ENCODE measurements at places on chromosomes 3 and 15.

GRCh38 chr15:40372981-40373380 is 9.5 kb upstream of the KNSTRN start:
- H3K4me3 ChIP-seq: no peak overlapping the region
- H3K4me1 ChIP-seq: no peaks in the 10 kb centered on the region
- no peak for DNase-seq
- no peaks in the 10 kb centered on the region for H3K27me3 ChIP-seq

GRCh38 chr15:38696109-38696727 is 131.6 kb upstream of the RASGRP1 start:
- H3K4me1 ChIP-seq: no peaks in the 10 kb centered on the region
- no peak overlapping the region for H3K4me3 ChIP-seq
- DNase-seq: no peak
- H3K36me3 ChIP-seq: no peaks in the 10 kb centered on the region
- peaks cover 3% of the 10 kb centered on the region for H3K27me3 ChIP-seq

DNA sequence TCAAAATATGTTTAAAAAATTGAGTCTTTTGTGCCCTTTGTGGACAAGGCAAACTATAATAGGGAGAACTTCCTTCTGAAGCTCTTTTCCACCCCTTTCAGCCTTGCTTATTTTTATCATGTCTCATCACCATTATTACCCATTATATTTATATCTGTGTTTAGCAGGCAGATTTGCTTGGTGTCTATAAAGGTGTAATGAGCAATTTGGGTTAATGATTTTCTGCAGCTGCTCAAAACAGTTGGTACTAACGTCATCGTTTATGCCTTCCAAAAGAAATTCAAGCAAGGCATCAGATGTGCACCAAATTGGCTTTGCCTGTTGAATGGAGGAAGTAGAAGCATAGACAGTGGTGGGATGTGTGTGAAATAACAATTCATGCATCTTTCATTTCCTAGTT is 483.7 kb upstream of the SGO1 start:
- H3K4me3 ChIP-seq: no peak overlapping the region
- no peak for DNase-seq
- no peaks in the 10 kb centered on the region for H3K27me3 ChIP-seq
- H3K27ac ChIP-seq: no peak overlapping the region
- H3K4me1 ChIP-seq: no peaks in the 10 kb centered on the region

DNA sequence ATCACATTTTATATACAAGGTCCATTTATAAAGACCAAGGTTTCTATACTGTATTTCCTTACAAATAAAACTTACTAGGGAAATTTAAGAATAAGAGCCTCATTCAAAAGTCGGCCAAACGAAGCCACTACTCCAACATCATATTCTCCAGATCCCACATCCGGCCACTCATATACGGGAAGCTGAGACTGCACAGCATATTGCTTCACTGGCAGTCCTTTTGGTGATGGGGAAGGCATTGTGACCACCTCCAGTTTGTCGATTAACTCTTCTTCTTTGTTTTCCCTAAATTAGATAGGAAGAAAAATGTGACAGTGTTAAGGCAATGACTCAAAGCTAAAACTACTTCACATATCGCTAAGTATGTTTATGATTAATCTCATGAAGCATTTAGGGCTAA is 2.7 kb downstream of the MTFMT start:
- H3K4me3 ChIP-seq: no peak overlapping the region
- no peaks in the 10 kb centered on the region for H3K27me3 ChIP-seq
- H3K36me3 ChIP-seq: peaks cover 13% of the 10 kb centered on the region
- DNase-seq: no peak

DNA sequence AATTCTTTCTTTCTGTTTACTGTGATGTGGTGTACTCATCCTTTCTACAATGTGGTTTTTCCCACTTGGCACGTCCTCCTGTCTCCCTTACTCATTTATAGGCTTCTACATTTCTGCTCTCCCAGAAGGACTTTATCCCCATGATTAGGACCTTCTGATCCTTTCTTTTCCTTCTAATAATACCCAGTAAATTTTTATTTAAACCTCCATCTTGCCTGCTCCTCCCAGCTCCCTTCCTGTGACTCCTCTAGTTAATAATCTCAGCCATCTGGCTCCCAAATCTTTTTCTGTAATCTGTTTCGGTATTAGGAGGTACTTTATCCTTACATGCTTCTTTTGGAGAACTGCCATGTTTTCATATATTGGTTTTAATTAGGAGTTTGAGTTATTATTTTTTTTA is 11.2 kb upstream of the P2RY1 start:
- no peak overlapping the region for H3K4me3 ChIP-seq
- H3K36me3 ChIP-seq: no peaks in the 10 kb centered on the region
- no peaks in the 10 kb centered on the region for H3K4me1 ChIP-seq
- H3K27ac ChIP-seq: no peak overlapping the region

GRCh38 chr15:70231484-70231883 is 133.8 kb upstream of the TLE3 start:
- H3K4me1 ChIP-seq: peaks cover 6% of the 10 kb centered on the region
- no peak overlapping the region for H3K27ac ChIP-seq
- H3K4me3 ChIP-seq: no peak overlapping the region
- H3K36me3 ChIP-seq: peaks cover 10% of the 10 kb centered on the region
- DNase-seq: no peak

GRCh38 chr3:48222616-48223513 is at the start of gene CAMP:
Gene CAMP, plus strand, starts transcription at chr3:48223495. Its CDS starts 17 bp downstream, at chr3:48223512.
- no peaks in the 10 kb centered on the region for H3K36me3 ChIP-seq
- peak within 1 kb of the TSS; percentile 84 for H3K27ac ChIP-seq
- peak within 1 kb of the TSS; percentile 63 for H3K4me3 ChIP-seq
- DNase-seq: peak; percentile 32
- peaks cover 50% of the 10 kb centered on the region for H3K4me1 ChIP-seq
- H3K27me3 ChIP-seq: no peaks in the 10 kb centered on the region

DNA sequence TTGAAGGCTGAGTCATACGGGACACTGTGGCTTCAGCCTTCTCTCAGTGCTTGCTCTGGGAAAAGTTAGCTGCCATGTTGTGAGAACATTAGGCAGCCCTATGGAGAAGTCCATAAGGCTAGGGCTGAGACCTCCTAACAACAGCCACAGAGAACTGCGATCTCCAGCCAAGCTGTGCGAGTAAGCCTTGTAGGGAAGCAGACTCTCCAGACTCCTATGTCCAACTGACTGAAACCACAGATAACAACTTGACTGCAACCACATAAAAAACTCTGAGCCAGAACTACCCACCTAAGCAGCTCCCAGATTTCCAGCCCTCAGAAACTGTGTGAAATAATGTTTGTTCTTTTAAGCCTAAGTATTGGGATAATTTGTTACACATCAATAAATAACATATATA is 40.7 kb downstream of the DENND6A start:
- peaks cover 12% of the 10 kb centered on the region for H3K4me1 ChIP-seq
- DNase-seq: no peak
- no peaks in the 10 kb centered on the region for H3K27me3 ChIP-seq
- H3K4me3 ChIP-seq: no peak overlapping the region

DNA sequence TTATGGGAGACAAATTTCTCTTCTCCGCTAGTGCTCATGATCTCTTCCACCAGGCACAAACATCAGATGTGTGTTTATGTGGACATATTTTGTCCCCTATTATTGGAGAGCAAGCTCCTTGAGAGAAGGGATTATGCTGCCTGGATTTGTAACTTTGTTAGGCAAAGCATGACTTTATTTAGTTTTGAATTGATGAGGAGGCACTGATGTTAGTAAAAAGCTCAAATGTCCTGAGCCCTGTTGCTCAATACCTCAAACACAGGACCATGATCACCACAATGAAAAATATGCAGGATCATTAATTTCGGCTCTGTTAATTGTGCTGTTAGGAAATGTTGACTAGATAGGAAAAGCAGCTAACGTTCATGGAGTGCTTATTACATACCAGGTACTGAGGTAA is 29.1 kb downstream of the SCG5 start:
- no peak for DNase-seq
- H3K4me3 ChIP-seq: no peak overlapping the region
- no peak overlapping the region for H3K27ac ChIP-seq
- no peaks in the 10 kb centered on the region for H3K36me3 ChIP-seq

- DNase-seq: no peak
- H3K27me3 ChIP-seq: peaks cover 18% of the 10 kb centered on the region
- H3K4me3 ChIP-seq: no peak overlapping the region
- no peaks in the 10 kb centered on the region for H3K4me1 ChIP-seq
- H3K36me3 ChIP-seq: no peaks in the 10 kb centered on the region
- no peak overlapping the region for H3K27ac ChIP-seq
Observed at GRCh38 chr15:77557144-77557543, 75.6 kb downstream of the LINGO1 start.

- no peaks in the 10 kb centered on the region for H3K4me1 ChIP-seq
- no peak overlapping the region for H3K27ac ChIP-seq
- H3K27me3 ChIP-seq: peaks cover 1% of the 10 kb centered on the region
- H3K36me3 ChIP-seq: no peaks in the 10 kb centered on the region
Observed at GRCh38 chr3:63364910-63365309, 86.8 kb downstream of the SYNPR start.

- H3K27ac ChIP-seq: peak overlapping the region; percentile 97
- H3K27me3 ChIP-seq: no peaks in the 10 kb centered on the region
- no peak for DNase-seq
- no peaks in the 10 kb centered on the region for H3K36me3 ChIP-seq
Observed at GRCh38 chr3:122006267-122006666, 15.8 kb downstream of the ILDR1 start.

DNA sequence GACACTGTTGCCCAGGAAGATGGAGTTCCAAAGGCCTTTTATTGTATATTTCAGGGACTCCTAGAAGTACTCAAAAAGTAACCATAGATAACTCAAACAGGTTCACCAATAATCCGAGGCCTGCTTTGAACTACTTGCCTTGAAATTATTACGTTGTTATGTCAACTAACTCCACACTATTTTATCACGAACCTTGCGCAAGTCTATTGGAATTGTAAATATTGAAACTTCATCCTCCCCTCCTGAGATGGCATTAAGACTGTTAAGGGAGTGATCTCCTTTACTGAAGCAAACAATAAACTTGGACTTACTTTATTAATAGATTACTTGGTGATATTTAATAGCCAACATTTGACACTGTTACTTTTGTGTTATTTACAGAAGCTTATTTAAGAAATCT is 199.6 kb upstream of the GADL1 start:
- H3K27ac ChIP-seq: no peak overlapping the region
- H3K27me3 ChIP-seq: peaks cover 5% of the 10 kb centered on the region
- no peaks in the 10 kb centered on the region for H3K36me3 ChIP-seq
- H3K4me3 ChIP-seq: no peak overlapping the region
- H3K4me1 ChIP-seq: peaks cover 12% of the 10 kb centered on the region
- no peak for DNase-seq

GRCh38 chr3:185322101-185322719 is 40.7 kb upstream of the MAP3K13 start:
- H3K27ac ChIP-seq: no peak overlapping the region
- H3K4me1 ChIP-seq: peaks cover 3% of the 10 kb centered on the region
- H3K4me3 ChIP-seq: no peak overlapping the region
- peaks cover 2% of the 10 kb centered on the region for H3K36me3 ChIP-seq

- no peaks in the 10 kb centered on the region for H3K36me3 ChIP-seq
- DNase-seq: no peak
- H3K4me1 ChIP-seq: peaks cover 3% of the 10 kb centered on the region
- H3K27me3 ChIP-seq: peaks cover 14% of the 10 kb centered on the region
- H3K27ac ChIP-seq: no peak overlapping the region
Observed at GRCh38 chr3:13671482-13672233, 122.7 kb downstream of the FBLN2 start.

- H3K27ac ChIP-seq: peak overlapping the region; percentile 55
- peak overlapping the region; percentile 86 for H3K4me3 ChIP-seq
- no peaks in the 10 kb centered on the region for H3K27me3 ChIP-seq
Observed at GRCh38 chr3:58009026-58009748, 965 bp downstream of the FLNB start.

DNA sequence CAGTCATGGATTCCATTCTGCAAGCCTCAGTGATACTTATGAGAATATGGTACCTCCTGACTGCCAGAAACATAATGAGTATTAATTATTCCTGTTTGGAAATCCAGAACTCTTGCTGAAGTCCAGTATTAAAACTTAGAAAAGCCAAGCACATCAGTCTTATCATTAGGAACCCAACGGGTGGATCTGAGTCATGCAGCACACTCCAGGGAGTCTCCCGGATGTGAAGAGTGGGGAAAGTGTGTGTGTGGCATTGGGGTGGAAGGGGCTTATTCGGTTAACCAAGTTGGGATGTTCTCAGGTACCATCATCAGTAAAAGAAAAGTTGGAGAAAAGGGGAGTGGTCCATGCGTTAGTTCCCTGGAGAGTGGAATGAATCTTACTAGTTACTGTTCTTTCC is 181.1 kb downstream of the PLCL2 start:
- no peak overlapping the region for H3K4me3 ChIP-seq
- no peak overlapping the region for H3K27ac ChIP-seq

DNA sequence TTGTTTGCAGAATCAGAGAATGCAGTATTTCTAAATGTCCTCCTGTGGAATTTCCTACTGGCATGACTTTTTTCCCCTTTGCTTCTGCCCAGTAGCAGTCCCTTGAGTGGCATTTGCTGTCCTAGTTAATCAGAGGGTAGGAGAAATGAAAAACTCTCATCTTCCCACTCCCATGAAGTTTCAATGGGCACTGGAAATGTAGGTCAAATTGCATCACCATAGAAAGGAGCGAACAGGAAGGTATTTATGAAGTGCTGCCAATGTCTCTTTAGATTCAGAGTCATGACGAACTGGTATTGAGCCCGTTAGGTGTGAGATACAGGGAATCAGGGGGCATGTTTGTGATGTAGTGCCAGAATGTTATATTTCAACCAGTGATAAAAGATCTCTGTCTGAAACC is 23.2 kb downstream of the ATXN7 start:
- no peak overlapping the region for H3K4me3 ChIP-seq
- no peak for DNase-seq
- H3K27ac ChIP-seq: no peak overlapping the region
- peaks cover 4% of the 10 kb centered on the region for H3K36me3 ChIP-seq

DNA sequence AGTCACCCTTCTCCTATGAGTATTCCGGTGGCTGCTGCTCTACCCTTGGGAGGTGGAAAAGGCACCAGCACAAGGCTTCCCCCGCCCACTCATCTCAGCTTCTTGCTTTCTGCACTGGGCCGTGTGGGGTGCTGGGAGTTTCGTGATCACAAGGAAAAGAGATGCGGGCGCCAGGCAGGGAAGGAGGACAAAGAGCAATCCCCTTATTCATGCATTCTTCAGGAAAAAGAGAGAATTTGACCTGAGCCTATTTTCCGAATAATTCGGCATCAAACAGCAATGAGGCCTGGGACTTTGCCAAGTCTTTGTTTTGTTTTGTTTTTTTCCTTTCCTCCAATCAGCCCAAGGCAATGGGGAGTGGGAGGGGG is 102.2 kb upstream of the LPP start:
- no peak for DNase-seq
- no peaks in the 10 kb centered on the region for H3K36me3 ChIP-seq
- H3K4me1 ChIP-seq: peaks cover 5% of the 10 kb centered on the region
- H3K4me3 ChIP-seq: no peak overlapping the region
- H3K27me3 ChIP-seq: peaks cover 4% of the 10 kb centered on the region

DNA sequence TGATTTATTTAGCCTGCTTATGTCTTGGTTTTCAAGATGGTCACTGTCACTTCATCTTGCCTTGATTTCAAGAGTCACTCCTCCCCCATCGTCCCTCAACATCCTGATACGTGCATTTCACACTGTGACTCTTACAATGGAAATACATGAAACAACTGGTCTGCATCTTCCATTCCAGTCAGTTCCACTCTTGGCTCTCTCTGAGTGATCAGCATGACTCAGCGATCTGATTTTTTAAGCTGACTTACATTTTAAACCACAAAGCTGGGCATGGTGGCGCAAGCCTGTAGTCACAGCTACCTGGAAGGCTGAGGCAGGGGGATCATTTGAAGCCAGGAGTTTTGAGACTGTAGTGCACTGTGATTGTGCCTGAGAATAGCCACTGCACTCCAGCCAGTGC is 271.2 kb upstream of the ROPN1 start:
- no peaks in the 10 kb centered on the region for H3K36me3 ChIP-seq
- H3K4me3 ChIP-seq: no peak overlapping the region
- H3K4me1 ChIP-seq: no peaks in the 10 kb centered on the region
- DNase-seq: no peak
- no peak overlapping the region for H3K27ac ChIP-seq
- peaks cover 1% of the 10 kb centered on the region for H3K27me3 ChIP-seq
